ENCODE measurements at places on chromosomes 16 and 17. TPM values are rescaled to one million over a fixed set of nuclear protein-coding genes. Genes with fewer than 3 reads are reported as not detected.

- no peak for DNase-seq
Observed at GRCh38 chr17:63578769-63579111, 22.0 kb upstream of the TACO1 start.

- no peak for DNase-seq
Observed at GRCh38 chr17:57945996-57946797, 9.0 kb downstream of the CUEDC1 start.

- DNase-seq: no peak
Observed at GRCh38 chr17:8222380-8222629, 11.9 kb upstream of the AURKB start.

DNA sequence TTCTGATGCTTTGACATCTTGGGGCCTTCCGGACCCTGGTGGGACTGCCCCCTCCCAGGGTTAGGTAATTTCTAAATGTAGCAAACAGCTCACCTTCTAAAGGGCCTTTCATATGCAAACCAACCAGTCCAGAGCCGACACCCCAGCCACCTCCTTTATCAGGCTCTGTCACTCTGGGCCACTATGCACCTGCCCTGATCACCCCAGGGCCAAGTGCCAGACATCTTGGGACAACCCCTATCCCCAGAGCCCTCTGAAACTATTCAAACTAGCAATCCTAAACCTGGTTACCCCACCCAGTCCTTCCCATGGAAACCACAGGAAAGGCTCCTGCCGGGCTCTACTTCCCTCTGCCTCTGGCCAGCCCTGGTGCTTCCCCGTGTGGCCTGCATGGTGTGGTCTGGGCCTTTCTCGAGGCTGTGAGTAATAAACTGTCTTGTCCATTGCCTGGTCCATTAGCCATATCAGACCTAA lies 91.2 kb upstream of the TNRC6C start:
- DNase-seq: no peak

GRCh38 chr16:89693289-89693731 lies 6.8 kb downstream of the CDK10 start:
- DNase-seq: no peak

GRCh38 chr17:45367216-45367615 lies 50.4 kb upstream of the MAP3K14 start:
- DNase-seq: no peak

DNA sequence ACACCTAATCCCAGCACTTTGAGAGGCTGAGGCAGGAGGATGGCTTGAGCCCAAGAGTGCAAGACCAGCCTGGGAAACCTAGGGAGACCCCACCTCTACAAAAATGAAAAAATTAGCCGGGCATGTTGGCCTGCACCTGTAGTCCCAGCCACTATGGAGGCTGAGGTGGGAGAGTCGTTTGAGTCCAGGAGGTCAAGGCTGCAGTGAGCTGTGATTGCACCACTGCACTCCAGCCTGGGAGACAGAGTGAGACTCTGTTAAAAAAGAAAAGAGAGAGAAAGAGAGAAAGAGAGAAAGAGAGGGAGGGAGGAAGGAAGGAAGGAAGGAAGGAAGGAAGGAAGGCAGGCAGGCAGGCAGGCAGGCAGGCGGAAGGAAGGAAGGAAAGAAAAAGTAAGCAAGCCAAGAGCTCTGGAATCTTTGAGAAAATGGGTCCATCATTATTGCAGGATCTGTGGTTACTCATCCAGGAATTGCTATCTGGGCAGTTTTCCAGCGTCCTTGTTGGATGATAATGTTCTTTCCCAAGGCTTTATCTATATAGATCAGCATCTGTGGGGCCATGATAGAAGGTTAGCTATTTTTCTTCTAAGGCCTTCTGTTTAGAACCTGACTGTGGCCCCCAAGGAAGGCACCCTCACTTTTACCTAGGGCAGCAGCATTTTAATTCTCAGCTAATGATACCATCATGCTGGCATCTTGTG lies 533.2 kb upstream of the CDH5 start:
- no peak for DNase-seq

Gene CA7
- total RNA-seq: not detected

Gene CA10
- not detected for total RNA-seq

Gene CACNG3
- not detected for total RNA-seq

All from glomerular endothelial cell (primary cell).